OCI-M1 (cell line): ENCODE measurements at places on chromosomes 1 and 21.

- peak; percentile 64 for DNase-seq
Observed at GRCh38 chr1:58162952-58163550, 383.5 kb downstream of the OMA1 start.

- DNase-seq: peak; percentile 94
Observed at GRCh38 chr1:156146020-156146768, 7.2 kb upstream of the SEMA4A start.

GRCh38 chr1:9696793-9697192 is 45.3 kb downstream of the PIK3CD start:
- DNase-seq: no peak

DNA sequence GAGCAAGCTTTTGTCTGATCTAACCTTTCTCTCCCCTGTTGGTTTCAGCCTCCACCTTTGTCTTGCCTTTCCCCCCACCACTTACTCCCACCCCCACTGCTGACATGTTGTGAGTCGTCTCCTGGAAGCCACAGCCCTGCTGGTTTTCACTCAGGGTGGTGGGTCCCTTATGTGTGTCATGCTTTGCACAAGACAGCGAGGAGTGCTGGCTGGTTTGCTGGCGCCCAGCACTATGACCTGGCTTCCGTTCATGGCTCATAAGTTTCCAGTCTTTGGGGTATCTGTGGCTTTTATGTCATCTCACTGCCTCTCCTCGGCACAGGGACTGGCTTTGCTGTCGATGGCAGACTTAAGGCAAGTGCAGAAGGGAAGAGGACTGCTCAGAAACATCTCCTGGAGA is 177.7 kb downstream of the KIF26B start:
- DNase-seq: no peak

GRCh38 chr21:24225431-24225830 is 1381.8 kb downstream of the MRPL39 start:
- peak; percentile 31 for DNase-seq

DNA sequence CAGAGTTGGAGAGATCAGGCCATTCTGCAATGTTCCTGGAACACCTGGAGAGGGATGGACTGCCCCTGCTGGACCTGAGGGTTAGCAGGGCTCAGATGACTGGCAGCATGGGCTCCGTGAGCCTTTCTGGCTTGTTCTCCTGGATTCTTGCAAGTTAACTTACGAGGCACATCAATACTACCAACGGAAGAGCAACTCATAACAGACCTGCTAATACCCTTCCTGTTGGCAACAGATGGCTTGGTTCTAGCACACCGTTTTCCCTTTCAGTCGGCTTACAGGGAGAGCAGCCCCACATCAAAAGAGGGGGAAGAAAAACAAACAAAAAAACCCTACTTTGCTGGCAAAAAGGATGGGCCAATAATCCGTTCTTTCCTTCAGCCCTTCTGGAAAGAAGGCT is 47.9 kb downstream of the SLC66A1 start:
- DNase-seq: no peak

DNA sequence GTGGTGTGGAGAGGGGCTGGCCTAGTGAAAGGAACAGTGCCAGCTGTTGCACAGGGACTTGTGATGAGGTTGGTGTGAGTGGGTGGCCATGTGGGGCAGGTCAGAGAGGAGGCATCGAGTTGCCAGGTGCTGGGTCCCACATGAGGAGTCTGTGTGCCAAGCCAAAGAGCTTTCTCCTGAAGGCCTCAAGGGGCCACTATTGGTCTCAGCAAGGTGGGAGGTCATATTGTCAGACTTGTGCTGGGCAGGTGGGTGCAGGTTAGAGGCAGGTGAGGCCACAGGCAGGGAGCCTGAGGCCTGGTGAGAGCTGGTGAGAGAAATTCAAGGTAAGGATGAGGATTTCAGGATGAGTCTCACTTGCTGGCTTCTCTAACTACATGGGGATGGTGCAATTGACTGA is 256.8 kb downstream of the DISC1 start:
- DNase-seq: no peak

DNA sequence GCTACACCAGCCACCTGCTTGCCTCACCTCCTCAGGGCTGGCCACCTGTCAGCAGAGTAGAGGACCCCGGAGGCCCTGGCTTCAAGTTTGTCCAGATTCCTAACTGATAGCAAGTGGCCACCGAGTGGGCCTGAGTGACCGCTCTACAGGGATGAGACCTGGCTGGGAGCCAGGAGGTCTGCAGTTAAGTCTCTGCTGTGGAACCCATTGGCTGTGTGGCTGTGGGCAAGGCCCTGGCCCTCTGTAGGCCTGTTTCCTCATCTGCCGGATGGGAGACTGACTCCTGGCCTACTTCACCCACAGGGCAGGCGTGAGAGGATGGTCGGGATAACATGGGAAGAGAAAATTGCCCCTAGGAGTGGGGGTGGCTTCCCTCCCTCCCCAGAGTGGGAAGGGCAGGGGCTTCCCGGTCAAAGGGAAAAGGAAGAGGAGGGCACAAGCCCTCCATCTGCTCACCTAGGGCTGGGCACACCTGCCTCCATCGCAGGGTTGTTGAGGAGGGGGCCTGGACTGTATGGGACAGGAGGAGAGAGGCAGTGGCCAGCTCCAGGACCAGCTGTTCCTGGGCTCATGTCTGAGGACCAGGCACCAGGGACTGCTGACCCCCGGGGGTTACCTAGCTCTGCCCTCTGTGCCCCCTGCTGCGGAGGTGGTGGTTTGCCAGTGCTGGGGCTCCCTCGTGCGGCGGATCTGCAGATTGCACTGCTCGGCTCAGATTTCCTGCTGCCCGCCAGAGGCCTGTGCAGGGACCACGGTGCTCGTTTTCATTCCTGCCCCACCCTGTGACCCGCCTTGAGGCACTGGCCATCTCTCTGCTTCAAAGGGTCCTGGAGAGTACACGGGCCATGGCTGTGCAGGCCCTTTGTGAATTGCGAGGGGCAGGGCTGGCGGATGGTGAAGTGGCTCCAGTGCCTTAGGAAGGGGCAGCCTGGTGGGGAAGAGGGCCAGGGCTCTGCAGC is 9.1 kb upstream of the MTFR1L start:
- DNase-seq: peak; percentile 76

DNA sequence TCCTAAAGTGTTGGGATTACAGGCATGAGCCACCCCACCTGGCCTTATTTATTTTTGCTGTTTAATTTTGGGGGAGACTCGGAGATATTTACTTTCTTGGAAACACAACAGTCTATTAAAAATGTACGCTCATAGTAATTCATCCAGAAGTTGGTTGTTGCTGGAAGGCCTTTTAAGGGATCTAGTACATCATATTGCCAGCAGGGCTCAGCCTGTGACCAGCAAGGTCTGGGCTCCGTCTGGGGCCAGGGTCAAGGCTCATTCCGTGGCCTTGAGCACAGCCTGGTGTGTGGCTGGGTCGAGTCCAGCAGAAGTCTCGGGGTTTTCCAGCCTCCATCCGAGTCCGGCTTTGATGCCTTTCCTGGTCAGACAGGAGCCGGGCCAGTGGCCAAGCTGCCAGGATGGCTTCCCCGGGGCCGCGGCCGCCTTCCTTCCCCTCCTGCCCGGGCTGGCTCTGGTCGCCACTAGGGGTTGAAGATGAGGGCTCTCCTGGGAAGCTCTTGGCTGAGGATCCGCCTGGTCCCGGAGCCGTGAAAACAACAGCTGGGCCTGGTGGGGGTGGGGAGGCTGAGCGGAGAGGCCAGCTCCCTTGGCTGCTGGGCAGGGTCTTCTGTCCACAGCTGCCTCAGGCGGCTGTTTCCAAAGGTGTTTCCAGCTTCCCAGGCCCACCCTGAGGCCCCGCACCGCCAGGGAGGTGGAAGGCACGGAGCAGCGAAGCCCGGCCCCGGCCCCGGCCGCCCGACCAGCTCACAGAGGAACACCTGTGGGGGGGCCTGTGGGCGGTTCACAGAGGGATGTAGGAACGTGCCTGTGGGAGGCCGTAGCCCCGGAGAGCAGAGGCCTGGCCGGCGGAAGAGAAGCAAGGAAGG is 5.1 kb upstream of the VWA1 start:
- no peak for DNase-seq

DNA sequence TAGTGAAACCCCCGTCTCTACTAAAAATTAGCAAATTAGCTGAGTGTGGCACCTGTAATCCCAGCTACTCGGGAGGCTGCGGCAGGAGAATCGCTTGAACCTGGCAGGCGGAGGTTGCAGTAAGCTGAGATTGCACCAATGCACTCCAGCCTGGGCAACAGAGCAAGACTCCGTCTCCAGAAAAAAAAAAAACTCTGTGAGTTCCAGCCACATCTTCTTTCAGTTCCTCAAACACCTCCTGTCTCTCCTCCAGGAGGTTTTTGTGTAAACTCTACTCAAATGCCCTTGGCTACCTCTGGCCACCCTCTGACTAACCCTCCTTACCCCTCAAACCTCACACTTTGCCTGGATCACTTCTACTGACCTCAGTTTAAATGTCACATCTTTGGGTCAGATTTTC is 38.1 kb downstream of the RCSD1 start:
- no peak for DNase-seq

GRCh38 chr1:93419344-93419743 is 28.6 kb upstream of the FNBP1L start:
- no peak for DNase-seq

- no peak for DNase-seq
Observed at GRCh38 chr1:5680600-5680999, 311.6 kb downstream of the NPHP4 start.

- DNase-seq: peak; percentile 13
Observed at GRCh38 chr1:186502087-186502486, 41.2 kb upstream of the PDC start.

GRCh38 chr1:182680901-182681567 is 3.4 kb downstream of the RGS8 start:
- peak; percentile 43 for DNase-seq

DNA sequence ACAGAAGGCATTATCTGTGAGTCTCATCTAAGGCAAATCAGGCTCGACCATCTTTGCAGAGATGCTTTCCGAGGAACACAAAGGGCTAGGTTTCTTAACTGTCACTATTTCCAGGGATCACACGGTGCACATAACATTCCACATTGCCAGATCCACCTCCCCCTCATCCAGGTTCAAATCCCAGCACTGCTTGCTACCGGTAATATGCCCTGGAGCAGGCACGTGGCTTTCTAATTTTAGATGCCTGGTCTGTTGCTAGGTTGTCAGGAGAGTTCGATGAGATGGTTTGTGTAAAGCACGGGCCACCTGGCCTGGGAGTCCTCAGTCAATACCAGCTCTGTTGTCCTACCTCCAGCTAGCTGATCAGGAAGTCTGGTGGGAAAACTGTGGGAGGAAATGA is 598.6 kb downstream of the NPHP4 start:
- no peak for DNase-seq

DNA sequence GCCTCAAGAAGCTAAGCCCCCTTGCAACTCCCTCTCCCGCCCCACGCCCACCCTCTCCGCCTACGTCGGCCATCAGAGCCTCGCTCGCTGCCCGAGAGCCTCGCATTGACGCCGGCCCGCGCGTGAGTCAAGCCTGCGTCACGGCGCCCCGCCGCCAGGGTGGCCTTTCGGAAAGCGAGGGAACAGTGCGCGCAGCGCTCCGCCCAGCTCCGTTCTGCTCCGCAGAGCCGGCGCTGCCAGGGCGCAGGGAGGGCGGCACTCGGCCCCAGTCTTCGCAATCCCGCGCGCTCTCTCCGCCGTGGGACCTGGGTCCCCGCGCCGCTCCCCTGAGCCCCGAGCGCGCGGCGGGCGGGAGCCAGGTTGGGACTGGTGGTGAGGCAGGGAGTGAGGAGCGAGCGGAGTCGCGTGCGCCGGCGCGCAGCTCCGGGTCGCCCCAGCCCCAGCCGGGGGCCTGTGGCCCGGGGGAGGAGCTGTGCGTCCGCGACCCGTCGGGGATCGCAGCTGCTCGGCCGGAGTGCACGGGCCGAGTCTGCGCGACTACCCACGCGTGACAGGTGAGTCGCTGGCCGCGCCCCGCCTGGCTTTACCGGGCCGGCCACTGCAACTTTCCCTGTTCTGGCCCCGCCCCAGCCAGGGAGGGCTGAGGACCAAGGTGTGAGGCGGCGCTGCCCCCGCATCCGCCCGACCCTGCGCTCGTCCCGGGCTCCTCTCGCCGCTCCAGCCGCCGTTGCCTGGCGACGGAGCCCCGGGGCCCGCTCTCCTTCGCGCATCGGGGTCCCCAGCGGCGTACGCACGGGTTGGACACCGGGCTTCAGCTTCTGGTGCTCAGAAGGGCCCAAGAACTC is at the start of gene SLC6A17:
SLC6A17 (plus strand) TSS at position 165 of the 845 bp plus-strand sequence. CDS start 16,436 bp downstream, outside the sequence.
- DNase-seq: no peak

GRCh38 chr1:2601721-2602303 is 15.2 kb downstream of the PRXL2B start:
- no peak for DNase-seq

GRCh38 chr1:28326984-28327383 is 1.9 kb upstream of the MED18 start:
- peak; percentile 33 for DNase-seq

GRCh38 chr1:50531601-50532000 is 108.4 kb upstream of the DMRTA2 start:
- no peak for DNase-seq

- DNase-seq: peak; percentile 49
Observed at GRCh38 chr1:150516050-150516591, 569 bp downstream of the FALEC start.

- DNase-seq: no peak
Observed at GRCh38 chr1:35927472-35927871, 3.4 kb upstream of the AGO3 start.

DNA sequence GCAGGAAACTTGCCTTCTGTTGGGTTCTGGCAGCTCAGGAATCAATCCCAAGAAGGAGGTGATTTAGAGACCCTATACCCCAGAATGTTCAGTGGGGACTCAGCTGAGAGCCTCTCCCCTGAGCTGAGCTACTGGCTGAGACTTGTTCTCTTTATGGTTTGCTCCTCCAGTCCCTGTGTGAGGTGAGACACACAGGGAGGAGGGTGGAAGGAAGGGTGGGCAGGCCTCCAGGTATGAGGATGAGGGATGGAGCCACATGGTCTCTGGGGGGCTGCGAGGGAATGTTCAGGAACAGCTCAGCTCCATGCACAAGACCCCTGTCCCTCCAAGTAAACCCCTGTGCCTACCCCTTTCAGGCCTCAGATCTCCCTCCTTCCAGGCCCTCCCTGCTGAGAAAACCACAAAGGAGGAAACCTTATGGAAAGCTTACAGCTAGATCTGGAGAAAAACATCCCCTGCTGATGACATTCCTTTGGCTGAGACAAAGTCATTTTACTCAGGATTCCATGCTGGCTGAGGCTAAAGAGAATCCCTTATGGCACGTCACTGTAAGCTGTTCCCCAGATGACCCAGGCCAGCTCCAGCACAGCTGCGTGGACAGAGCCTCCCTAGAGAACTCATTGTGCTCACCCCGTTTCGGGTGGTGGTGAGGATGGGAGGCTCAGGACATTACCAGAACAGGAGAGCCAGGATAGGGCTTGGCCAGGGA is 91.5 kb upstream of the IPO9 start:
- DNase-seq: no peak

GRCh38 chr1:64363111-64363510 is 106.8 kb upstream of the CACHD1 start:
- no peak for DNase-seq

- no peak for DNase-seq
Observed at GRCh38 chr1:2633366-2633935, 635 bp upstream of the MMEL1 start.

- DNase-seq: no peak
Observed at GRCh38 chr1:84975035-84975434, 21.9 kb downstream of the MCOLN2 start.

- no peak for DNase-seq
Observed at GRCh38 chr1:199867601-199868000, 159.9 kb upstream of the NR5A2 start.

- no peak for DNase-seq
Observed at GRCh38 chr1:167503626-167504466, 14.5 kb downstream of the CD247 start.

- no peak for DNase-seq
Observed at GRCh38 chr1:248751635-248752034, 3.9 kb downstream of the LYPD8 start.
